ENCODE measurements at places on chromosomes 2 and 18. TPM values are rescaled to one million over a fixed set of nuclear protein-coding genes. Genes with fewer than 3 reads are reported as not detected.

TMEM163 gene
- 7.1 TPM for polyA plus RNA-seq

DNA sequence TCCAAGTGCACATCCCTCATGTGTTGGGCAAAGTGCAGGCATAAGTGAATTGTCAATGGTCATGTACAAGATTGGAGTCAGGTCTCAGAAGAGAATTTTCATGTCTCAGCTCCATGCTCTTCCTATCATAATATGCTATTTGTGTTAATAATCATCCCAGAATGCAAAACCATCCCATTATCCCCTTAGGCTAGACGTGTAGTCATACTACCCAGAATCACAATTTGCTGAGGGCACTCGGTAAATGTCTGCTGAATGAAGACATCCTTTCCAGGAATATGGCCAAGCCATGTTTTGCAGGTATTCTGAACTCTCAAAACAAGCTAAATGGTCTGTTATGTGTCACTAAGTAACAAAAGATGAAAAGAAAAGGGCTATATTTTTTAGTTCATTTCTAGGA, 263.8 kb downstream of the RAD51AP2 start:
- DNase-seq: no peak

DNA sequence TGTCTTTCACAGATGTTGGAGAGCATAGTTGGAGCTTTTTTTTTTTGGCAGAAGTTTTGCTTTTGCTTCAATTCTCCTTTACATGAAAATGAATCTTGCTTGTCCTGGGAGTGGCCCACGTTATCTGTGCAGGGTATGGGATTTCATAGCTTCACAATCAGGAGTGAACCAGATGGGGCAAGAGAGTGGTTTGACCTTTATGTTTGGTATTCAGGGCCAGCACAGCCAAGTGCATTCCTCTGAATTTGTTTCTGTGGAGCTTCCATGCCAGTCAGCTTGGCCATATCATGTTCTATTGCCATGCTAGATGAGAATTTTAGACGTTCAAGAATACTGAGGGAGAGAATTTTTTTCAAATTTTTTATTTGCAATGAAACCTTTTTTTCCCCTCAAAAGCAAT, 116.6 kb downstream of the PRPF40A start:
- no peak for DNase-seq

DNA sequence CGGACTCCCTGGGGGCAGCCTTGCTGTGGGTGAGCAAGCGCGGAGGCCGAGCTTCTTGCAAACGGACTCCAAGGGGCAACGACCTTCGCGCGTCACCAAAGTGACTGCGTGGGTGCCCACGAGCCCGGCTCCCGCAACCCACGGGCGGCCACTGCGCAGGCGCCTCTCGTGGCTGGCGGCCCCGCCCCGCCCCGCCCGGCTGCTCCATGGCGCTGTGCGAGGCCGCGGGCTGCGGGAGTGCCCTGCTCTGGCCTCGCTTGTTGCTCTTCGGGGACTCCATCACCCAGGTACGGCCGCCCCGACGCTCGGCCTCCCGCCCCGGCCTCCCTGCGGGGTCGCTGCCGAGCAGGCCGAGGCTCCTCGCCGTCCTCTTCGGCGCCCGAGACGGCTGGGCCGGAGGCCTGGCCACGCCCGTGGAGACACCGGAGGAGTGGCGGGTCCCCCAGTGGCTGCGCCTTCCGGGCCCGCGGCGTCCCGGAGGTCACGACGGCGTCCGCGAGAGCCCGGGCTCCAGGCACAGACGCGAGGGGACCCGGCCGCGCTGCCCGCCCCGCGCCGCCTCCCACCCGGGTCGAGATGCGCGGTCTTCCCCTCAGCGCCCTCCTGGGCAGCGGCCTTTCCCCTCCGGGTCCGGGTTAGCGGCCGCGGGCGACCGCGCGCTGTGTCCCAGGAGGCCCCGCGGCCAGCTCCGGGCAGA, at the start of gene IAH1:
Gene IAH1, plus strand, starts transcription at position 191 of the 697 bp plus-strand sequence. Its CDS starts 16 bp downstream, at position 207.
- peak; percentile 68 for DNase-seq

- no peak for DNase-seq
Observed at GRCh38 chr2:190888449-190888848, 7.8 kb downstream of the GLS start.

DLGAP1 gene
- 0.11 TPM for polyA plus RNA-seq

ANO7 gene
- polyA plus RNA-seq: 1.1 TPM

DNA sequence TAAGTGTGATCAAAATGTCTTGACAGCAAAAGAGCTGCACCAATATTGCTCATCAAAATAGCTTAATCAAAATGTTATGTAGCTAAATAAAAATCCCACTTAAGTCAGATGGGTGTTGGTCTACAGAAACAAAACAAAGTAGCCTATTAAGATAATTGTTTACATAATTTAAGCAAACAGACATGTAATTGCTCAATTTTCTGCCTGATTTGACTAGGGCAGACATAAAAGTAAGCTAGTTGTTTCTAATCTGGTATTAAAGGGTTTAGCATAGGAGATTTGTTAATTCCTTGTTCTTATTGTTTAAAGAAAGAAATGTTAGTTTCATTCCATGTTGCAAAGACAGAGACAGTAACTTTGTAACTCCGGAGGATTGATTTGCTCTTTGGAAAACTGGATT, 11.5 kb upstream of the FEZ2 start:
- no peak for DNase-seq

NABP1 gene
- 4.6 TPM for polyA plus RNA-seq

TRIB2 gene
- 25.3 TPM for polyA plus RNA-seq

DNA sequence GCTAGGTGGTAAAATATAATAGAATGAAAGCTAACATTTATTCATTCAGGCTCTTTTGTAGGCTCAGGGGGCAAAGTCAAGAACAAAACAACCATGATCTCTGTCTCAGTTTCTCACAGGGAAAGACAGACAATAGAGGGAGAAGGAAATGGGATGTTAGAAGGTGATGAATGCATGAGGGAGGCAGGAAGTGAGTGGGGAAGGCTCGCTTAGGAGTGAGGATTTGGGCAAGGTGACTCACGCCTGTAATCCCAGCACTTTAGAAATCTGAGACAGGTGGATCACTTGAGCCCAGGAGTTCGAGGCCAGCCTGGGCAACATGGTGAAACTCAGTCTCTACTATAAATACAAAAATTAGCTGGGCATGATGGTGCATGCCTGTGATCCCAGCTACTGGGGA, 88.4 kb downstream of the CTIF start:
- no peak for DNase-seq

FAM98A gene
- 39.8 TPM for polyA plus RNA-seq

- DNase-seq: no peak
Observed at GRCh38 chr18:8726963-8727705, 21.8 kb downstream of the MTCL1 start.

DNA sequence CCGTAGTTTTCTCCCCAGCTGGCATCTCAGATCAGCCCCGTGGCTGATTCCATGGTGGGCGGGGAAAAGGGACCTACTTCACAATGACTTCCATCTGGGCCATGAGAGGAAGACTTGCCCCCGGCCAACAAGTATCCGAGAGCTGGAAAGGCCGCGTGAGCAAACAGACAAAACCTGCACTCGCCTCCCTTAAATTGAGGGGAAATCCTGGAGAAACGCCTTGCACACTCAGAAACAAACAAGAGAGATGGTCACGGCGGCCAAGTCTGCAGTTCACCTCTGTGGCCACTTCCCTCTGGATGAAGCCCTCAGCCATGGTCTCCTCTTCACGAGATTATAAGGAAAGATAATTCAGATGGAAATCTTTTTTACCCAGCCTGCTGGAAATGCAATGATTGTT, 39.4 kb upstream of the TPO start:
- DNase-seq: no peak

DNA sequence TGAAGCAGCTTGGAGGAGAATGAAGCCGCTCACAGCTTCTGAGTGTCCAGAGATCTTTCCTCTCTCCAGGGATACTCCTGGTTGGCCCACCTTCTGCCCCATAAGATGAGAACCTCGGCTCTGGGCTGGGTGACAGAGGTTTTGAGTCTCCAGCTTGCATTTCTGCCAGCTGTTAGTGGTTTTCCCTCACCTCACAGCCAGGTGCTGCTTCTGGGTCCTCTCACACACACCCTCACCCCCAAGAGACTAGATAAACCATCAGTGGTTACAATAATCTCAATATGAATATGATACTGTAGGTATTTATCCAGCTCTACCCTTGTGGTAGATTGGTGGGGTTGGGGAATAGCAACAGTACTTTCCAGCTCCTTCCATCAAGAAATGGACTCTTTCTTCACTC, 161.7 kb upstream of the SIX3 start:
- DNase-seq: no peak

GRCh38 chr2:236221798-236222197, 42.4 kb downstream of the ASB18 start:
- no peak for DNase-seq

DNA sequence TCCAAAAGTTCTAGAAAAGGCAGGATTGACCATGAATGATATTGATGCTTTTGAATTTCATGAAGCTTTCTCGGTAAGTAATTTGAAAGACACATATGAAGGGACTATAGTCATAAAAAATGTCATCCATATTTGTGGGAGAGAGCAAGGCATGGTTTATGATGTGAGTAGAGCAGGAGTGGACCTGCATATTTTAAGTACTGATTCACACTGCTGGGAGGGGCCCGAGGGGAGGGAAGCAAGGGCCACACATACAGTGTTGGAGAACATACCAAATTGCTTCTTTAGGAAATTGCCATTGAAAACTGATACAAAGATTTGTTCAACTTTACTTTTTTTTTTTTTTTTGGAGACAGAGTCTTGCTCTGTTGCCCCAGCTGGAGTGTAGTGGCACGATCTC, 39.4 kb downstream of the HADHB start:
- no peak for DNase-seq

- DNase-seq: no peak
Observed at GRCh38 chr2:223079378-223079777, 27.4 kb downstream of the KCNE4 start.

DNA sequence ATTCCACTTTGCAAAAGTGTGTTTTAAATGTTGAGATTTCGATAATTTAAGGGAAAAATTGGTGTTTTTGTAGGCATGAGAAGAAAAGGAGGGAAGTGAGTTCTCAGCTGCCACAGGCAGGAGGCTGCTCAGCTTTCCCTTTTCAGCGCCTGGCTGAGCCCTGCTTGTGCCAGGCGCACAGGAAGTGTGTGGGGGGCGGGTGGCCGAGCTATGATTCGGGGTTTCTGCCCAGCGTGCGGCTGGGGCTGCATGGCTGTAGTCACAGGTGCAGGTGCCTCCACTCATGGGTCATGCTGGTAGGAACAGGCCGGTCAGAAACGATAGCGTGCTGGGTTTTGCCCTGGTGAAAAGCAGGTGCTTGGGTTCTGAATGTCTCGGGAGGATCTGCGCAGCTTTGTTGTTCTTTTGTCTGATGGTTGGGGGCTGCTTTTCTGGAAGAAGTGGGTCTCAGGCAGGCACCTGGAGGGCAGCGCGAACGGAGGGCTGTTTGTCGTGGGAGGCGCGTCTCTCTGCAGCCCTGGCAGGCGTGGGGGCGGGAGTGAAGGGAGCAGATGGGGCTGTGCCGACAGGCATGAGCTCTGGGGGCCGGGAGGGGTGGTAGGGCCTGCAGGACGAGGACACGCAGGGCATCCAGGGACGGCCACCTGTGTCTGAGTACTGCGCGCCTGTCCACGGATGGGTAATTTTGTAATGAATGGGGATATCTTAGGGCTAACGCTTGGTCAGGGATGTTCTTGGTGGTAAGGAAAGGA, 2.1 kb downstream of the KCNG2 start:
- DNase-seq: no peak

DNA sequence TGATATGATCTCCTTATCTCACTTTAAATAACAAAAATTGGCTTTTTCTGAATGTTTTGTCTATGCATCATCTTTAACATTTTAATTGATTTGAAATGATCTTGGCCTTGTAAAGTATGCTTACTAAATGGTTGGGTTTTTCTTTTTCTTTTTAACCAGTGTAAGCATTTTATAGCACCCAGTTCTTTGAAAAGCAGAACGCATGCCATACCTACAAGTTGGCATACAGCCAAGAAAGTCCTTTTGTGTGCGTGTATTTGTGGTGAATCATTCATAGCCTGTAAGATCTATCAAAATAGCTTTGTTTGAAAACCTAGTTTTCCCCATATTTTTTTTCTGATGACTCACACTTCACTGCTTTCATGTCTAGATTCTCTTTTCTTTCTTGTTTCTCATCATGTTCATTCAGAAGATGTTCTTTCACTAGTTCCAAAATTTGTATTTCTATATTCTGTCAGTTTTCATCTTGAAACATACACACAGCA, 4.1 kb upstream of the VRK2 start:
- no peak for DNase-seq

DNA sequence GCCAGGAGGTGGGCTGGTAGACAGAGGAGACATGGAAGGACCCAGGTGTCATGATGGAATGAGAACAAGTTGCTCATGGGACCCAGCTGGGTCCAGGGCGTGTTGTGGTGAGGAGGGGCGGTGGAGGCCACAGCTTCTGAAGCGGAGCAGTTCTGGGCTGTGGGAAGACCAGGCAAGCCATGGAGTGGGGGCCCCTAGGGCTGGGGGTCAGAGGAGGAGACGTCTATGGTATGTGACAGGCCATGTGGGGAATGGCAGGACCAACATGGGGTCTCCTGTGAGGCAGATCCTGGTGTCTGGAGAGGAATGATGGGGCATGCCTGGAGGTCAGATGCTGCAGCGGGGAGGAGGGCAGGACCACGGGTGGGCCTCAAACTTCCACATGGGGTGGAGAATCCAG, 16.9 kb downstream of the MYO7B start:
- no peak for DNase-seq

DNA sequence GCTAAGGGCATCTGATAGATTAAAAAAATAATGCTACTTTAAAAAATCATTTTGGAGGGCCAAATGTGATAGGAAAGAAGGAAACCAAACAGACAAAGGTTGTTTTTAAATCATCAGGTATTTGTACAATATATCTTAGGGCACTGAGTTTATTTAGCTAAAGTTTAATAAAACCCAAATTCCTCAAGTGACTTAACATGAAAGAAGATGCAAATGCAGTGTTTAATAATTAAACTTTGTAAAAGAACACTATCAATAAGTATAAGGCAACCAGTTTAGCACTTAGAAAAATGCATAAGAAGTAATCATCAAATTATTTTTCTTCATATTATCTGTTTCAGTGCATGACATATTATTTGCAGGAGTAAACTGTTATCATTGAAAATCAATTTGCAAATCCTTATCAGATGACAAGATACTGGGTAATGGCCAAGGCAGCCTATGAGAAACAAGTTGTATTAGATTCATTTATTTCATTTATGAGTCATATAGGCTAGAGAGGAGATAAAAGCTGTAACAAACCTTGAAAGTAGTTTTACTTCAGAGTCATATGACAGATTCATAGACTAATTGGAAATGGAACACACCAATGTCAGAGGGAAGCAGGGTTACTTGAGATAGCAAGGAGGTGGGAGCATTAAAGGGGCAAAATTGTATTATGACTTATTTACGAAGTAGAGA, 165.5 kb downstream of the GCA start:
- DNase-seq: no peak

Data from right cardiac atrium (tissue), 5 donors.